ENCODE measurements at places on chromosomes 2 and 18.

- no peak for DNase-seq
Measured at GRCh38 chr2:159256159-159256558, 30.3 kb downstream of the WDSUB1 start.

DNA sequence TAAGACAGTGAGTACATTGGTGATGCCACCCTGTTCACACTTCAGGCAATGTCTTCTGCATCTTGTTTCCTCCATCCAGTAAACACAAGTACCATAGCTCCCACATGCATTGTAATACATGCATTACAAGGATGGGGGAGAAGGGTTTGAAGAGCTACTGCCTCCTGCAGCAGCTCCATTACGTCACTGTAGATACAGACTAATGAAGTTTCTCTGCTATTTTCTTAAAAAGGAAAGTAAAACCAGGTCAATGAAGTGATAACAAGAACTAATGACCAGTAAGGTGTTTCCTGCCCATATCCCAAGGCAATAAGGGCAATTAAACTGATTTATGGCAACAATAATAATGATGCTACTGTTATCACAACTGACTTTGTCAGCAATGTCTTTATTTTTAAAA lies 18.2 kb upstream of the BBS5 start:
- no peak for DNase-seq

GRCh38 chr2:126672980-126673605 lies 17.1 kb downstream of the GYPC start:
- no peak for DNase-seq

DNA sequence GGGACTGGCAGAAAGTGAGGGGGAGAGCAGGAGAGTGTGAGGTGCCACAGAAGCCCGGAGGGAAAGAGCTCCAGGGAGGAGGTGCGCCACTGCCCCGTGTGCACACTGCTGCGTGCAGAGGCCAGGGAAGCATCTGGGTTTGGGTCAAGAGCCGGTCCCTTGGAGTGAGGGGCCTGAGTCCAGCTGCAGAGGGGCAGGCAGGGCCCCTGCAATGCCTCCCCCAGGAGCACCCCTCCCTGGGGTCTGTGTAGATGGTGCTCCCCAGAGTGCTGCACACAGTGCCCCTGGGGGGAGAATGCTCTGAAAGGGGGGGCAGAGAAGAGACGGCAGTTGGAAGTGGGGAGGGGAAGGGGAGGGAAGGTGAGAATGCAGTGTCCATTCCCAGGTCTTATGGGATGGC lies 3.7 kb upstream of the LIMS2 start:
- no peak for DNase-seq

DNA sequence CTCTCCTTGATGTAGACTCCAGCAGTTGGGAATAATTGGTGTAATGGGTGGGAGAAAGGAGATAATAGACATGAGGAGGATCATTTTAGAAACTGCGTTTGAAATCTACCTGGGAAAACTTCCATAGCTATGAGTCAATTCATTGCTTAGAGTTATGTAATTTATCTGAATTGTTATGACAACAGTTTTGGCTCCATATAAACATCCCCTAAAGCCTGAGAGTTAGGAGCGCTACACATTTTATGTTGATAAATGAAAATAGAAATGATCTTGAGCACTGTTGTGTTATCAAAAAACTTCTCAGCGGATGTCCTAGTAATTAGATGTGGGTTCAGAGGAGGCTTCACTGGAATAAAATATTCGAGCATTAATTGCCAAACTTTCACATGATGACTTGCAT lies 573.4 kb downstream of the TSN start:
- DNase-seq: no peak

- DNase-seq: no peak
Measured at GRCh38 chr2:235637896-235638295, 144.1 kb downstream of the AGAP1 start.

DNA sequence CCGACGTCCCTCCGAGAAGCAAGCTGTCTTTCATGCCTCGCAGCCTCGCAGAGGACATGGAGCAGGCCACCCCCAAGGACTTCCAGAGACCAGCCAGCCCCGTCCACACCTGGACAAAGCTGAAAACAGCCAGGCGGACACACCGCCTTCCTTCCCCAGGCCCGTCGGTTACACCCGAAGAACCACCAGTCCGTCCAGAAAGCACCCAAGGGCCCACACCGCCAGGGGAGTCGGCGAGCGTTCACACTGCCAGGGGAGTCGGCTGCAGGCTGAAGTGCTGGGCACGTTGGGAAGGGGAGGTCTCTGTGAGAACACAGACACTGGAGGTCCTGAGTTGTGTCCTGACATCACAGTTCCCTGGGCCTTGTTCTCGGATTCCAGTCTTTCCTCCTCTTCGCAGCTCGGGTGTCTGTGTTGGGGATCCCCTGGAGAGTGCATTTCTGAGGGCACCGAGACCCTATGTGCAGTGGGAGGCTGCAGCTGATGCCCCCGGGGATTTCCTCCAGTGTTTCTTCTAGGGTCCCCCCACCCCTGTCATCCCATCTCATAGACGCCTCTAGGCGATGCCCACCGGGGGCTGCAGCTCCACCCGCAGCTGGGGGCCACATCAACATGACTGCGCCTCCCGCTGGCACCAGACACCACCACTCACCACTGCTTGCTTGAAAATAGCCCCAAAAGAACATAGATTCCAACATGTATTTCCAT lies 344.4 kb upstream of the SALL3 start:
- DNase-seq: no peak

DNA sequence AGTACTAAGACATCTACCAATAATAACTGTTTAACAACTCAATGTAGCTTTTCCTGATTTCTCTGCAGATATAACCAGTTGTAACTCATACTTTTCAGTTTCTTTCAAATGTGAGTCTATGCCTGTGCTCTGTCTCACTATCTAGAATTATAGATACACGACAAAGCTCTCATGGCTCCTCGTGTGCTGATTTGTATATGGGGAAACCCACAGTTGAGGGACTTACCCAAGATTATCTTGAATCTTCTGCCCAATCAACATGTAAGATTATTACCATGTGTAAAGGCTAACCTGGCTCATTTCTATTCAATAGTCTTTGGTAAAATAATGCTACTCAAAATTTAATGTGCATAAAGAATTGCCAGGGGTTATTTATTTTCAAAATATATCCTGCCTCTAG lies 554.4 kb downstream of the FBXO15 start:
- no peak for DNase-seq

- no peak for DNase-seq
Measured at GRCh38 chr18:48938827-48939204, 11.9 kb downstream of the SMAD7 start.

GRCh38 chr2:173347305-173348168 lies 7.1 kb upstream of the CDCA7 start:
- no peak for DNase-seq

DNA sequence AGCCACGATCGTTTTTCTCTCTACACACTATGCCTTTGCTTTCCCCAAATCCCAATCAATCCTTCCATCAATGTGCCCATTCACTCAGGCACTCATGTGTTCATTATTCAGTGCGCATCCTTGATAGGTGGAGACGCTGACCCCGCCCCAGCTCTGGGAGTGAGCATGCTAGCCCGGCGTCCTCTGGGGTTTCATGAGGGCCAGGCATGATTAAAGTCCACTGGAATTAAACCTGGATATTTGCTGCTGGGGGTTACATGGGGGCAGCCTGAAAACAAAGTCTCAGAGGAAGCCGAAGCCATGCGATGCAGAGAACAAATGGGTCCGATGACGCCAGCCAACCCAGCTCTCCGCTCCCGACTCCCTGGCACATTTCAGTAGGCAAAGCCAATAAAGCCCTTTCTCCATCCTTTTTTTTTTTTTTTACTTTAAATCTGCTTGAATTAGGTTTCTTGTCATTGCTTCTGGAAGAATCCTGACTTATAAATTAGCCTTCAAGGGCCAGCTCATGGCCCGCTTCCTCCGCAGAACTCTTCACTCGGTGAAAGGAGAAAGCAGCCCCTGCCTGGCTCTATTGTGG lies 316.4 kb upstream of the ID2 start:
- no peak for DNase-seq

DNA sequence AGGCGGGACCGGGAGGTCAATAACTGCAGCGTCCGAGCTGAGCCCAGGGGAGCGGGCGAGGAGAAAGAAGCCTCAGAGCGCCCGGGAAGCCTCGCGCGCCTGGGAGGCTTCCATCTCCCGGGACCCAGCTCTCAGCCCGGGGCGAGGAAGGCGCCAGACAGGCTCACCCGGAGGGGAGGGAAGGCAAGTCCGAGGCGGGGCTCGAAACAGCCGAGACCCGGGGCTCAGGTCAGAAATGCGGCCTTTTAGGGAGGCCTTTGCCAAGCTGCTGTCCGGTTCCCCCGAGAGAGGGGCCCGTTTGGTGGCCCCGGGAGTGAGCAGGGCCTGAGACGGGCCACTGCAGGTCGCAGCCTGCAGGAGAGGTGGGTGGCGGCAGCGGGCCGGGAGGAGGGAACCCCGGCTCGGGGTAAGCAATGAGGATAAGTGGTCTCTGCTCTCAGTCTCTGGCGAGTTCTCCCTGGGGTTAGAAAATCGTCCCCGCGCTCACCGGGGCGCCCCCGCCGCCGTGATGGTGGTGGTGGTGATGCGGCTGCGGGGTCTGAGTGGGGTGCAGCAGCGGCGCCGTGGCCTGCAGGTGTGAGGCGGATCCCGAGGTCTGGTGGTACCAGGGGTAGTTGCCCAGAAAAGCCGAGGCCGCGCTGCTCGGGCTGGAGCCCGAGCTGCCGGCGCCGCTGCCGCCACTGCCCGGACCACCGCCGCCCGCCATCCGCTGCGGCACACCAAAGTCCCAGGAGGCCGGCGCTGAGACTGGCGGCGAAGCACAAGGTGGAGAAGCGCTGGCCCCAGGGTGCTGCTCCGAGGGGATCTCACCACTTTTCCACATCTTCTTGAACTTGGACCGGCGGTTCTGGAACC lies 2.4 kb downstream of the DLX2 start:
- no peak for DNase-seq

DNA sequence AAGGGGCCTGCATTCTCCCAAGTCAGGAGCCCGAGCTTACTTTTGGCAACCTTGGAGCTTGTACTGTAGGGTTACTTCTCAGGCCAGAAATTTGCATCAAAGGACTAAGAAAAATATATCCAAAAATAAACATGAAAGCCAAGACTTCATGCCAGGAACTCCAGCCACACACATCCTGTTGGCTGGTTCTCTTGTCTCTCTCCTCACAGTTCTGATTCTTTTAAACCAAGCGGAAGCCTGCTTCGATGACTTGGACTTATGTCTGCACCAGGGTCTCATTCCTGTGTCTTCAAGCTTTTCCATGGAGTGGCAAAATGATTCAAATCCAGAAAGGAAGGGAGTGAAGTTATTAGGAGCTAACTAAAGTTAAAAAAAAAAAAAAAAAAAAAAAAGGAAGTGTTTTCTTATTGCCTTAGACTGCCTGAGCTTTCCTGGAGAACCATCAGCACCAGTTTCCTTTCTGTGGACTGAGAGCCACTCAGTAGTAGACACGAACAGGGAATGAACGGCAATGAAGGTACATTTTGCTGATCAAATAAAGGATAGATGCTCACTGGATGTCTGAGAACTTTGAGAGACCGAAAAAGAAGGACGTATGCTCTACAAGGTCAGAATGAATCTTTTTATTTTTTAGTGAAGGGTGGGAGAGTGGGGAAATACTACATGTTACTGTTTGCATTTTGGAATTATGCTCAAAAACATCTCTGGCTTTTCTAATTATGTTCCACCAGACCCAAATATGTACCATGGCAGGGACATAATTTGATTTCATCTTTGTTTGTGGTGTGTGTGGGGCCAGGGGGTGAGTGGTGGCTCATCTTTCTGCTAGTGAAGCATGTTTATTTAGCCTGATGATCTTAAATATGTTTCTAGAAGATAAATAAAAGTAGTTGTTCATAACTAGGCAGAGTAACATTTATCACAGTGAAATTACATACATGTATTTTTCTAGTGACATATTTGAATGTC lies 86.0 kb downstream of the RAPGEF4 start:
- DNase-seq: no peak

GRCh38 chr18:12408247-12408869 lies 629 bp downstream of the PRELID3A start:
- no peak for DNase-seq

DNA sequence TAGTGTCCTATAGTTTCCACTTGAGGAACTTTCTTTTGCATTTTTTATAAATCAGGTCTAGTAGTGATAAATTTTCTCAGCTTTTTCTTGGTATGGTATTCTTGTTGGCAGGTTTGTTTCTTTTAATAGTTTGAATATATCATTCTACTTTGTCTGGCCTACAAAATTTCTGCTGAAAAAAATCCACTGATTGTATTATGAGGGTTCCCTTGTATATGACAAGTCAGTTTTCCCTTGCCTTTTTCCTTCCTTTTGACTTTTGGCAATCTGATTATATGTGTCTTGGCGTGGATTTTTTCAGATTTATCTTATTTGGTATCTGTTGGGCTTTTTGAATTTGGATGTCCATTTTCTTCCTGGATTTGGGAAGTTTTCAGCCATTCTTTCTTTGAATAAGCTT lies 41.9 kb downstream of the MOCOS start:
- no peak for DNase-seq

DNA sequence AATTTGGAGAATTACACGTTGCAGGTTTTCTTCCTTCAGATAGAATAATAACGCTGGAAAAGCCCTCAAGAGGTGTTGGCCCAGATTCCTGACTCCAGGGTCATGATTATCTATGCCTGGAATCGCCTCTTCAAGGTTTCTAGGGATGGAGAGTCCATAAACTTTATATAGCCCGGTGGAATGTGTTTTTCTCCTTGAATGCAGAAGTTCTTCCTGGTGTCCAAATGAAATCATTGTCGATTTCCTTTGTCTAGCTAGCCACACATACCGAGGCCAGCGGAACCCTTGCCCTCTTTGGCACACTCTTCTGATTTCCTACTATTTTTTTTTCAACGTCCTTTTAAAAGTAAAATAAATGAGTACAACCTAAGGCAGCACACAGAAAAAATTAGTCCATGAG lies 117.8 kb downstream of the PID1 start:
- DNase-seq: no peak

DNA sequence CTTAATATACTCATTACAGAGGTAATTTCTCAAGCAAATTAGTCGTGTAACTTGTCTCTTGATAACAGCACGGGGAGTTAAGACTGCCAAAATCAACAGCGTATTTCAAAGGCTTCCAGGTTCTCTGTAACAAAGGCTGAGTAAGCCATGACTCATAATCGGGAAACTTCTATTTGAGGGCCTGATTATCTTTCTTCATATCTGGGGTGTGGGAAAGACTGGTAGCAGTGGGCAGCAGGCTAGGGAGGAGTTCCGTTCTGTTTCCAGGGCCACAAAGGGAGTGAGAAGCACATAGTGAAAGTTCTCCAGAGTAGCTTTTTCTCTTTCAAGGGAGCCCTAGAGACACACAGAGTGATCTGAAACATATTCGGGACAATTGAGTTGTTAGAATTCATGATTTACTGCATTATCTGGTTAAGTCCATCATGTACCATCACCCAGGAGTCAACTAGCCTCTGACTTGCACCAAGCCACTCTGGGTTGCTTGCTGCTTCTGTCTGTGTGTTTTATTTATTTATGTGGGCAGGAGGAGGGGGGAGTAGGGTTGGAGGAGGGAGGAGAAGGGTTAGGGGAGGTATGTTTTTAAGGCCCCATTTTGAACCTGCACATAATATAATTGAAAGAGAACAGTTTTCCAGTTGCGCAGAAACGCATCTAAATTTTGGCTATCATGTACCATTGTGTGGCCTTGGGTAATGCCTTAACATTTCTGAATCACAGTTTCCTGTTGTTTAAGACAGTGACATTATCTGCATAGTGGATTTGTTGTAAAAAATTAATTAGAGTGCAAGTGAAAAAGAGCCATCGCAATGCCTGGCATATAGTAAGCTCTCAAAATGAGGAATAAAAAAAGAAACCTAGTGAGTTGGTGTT lies 80.5 kb upstream of the ITPRID2 start:
- no peak for DNase-seq

GRCh38 chr18:22930089-22930713 lies 2.9 kb upstream of the RBBP8 start:
- peak; percentile 57 for DNase-seq

- DNase-seq: no peak
Measured at GRCh38 chr2:16154501-16155280, 214.3 kb downstream of the MYCN start.

All from activated T-helper 1 cell treated with anti-CD3 and anti-CD28 coated beads, Interleukin-2, amount 50 U/mL, for 16 hours (primary cell).